WTC11 (cell line): ENCODE measurements at places on chromosomes 16 and 17.
A peak's percentile ranks its signal among the peaks of the same experiment; 100 is the strongest.

- peak; percentile 92 for DNase-seq
Measured at GRCh38 chr16:75647492-75648264, at the start of the genes KARS1 and TERF2IP. KARS1 (minus strand) TSS chr16:75647665; CDS start chr16:75647639, 26 bp downstream. TERF2IP (plus strand) TSS chr16:75647773; CDS start chr16:75647883, 110 bp downstream.

GRCh38 chr17:46814446-46814845 lies 4.0 kb downstream of the WNT3 start:
- DNase-seq, result peak; percentile 47

GRCh38 chr16:50670476-50670875 lies 10.6 kb downstream of the SNX20 start:
- DNase-seq, result no peak

DNA sequence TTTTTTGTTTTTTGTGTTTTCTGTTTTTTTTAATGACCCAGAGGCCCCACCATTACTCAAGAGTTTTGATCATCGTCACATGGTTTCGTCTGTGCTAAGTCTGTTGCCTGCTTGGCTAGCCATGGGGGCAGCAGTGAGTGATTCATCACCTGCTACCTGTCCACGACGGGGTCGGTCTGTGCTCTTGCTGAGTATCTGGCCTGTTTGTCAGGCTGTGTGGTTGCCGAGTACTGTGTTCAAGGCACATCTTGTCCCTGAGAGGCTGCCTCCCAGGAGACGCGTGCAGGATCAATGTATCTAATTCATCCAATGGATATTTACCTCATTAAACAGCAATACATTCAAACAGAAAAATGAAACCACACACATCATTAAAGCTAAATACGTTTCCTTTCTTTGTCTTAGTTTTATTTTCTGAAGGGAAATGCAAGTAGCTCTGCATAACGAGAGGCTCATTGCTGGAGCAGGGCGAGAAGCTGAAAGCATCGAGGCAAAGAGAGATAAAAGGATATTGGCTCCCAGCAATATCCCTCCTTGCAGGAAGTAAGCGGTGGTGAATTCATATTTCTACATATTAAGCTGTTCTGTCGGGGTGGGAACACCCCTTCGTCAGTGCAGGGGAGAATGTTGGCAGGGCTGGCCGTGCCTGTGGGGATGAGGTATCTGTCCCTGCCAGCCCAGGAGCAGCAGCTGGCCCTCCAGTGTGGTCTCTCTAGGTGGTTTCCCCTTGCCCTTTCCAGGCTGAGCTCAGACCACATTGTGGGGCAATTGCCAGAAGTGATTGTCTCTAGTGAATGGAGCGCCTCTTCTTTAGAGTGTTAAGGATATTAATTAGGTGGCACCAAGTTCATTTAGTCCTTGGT lies 166.2 kb upstream of the ASIC2 start:
- peak; percentile 31 for DNase-seq

DNA sequence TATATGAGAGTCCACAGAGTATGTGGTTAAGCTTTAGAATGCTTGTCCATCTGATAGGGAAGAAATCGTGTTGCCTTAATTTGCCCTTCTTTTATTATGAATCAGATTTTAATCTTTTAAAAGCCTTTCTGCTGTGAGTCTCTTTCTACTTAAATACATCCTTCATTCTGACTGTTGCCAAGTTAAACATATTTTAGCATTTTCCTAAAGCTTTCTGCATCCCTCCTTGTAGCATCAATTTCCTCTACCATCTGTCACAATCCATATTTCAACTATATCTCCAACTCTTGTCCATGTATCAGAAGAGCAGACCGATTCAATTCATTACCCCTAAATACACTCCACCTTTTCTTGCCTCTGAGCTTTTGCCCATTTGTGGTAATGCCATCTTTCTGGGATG lies 20.5 kb upstream of the FA2H start:
- no peak for DNase-seq

DNA sequence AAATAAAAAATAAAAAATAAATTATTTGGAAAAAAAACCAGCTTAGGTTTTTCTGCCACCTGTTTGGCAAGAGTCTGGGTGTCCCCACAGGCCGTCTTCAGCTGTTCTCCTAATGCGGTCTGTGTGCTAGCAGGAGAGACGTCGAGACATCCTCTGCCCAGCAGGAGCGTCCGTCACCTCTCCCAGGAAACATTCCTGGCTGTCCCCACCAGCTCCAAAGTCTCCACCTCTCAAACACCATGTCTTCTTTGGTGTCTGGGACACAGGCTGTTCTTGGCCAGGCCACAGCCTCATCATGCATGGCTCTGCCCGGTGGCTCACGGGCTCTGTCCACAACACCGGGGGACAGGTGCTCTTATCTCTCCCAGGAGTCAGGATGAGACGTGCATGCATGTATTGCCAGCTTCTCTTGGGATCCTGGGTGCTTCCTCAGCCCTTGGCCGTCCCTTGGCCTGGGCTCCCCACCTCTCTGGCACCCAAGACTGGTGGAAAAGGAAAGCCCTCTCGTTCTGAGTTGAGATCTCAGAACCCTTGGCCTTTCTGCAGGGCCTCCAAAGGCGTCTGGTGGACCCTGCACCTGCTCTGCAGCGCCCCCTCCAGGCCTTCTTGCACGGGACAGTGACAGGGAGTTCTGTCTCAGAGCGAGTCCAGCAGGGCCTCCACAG lies 84.9 kb upstream of the CBX4 start:
- peak; percentile 97 for DNase-seq

DNA sequence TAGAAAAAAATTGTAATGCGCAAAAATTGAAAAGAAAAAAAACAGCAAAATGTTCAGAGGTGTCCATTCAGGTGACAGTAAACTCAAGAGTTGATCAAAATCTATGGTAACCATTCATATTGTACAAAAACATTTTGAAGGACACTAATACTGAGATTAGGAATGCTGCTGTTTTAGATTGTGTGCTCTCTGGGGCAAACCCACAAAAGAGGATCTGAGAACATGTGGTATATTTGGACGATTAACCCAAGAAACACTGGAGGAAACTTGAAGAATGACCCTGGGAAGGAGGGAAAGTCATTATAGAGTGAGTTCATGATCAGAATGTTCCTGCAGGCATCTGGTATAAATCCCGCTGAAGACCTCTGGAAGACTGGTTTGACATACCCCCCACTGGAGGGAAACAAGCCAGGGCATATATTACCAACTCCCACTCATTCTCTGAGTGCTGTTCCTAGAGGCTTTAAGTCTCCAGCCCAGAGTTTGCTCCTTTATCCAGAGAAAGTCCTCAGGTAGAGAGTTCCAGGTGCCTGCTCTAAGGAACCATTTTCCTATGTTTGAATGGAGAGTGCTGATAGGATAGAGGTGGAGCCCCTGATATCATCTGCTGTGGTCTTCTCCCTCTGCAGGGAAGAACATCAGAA lies 1.2 kb downstream of the KRTAP4-2 start:
- no peak for DNase-seq

DNA sequence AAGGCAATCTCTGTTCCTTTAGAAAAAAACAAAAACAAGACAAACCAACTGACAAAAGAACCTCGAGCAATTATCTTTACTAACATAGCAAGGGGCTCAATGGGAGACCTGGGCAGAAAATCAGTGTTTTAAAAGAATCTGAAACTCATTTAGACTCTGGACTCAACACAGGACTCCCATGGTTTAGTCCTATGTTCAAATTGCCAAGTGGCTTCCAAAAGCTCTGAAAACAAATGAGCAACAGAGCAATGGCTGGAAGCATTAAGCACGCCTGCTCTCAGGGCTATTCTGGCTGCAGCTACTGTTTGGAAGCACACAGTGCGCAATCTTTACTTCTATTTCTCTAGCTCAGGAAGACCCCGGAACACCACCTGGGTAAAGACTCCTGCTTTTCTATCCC lies 162.0 kb downstream of the AATF start:
- no peak for DNase-seq

- no peak for DNase-seq
Measured at GRCh38 chr17:55585629-55586028, 74.4 kb upstream of the SMIM36 start.

DNA sequence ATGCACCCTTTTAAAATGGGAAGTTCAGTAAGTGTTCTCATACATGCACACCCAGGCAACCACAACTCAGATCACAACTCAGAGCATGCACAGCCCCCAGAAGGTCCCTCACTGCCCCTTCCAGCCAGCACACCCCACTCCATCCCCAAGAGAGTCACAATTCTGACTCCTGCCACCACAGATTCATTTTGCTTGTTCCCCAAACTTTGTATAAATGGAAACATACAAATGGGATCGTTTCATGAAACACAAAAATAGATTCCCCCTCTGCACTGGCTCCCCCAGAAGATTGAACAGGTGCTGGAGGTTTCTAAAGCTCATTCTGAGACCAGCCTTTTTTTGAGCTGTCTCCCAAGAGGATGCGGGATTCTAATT lies 3.3 kb upstream of the TNFRSF13B start:
- DNase-seq, result no peak

DNA sequence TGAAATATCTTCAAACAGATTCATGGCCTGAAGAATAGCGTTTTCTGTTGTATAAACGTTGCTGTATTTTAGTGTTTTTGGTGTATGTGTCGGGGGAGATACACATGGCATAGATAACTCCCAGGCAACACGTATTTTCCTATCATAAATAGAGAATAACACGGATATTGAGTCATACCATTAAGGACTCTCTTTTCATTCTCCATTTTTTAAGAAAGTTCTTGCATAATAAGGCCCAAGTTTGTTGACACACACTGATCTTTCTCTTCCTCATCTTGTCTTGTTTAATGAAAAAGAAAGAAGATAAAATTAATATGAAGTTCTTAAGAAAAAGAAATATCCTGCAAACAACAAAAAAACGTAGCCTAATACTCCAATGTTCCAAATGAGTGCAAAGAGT lies 13.4 kb downstream of the ABCA8 start:
- DNase-seq, result no peak

DNA sequence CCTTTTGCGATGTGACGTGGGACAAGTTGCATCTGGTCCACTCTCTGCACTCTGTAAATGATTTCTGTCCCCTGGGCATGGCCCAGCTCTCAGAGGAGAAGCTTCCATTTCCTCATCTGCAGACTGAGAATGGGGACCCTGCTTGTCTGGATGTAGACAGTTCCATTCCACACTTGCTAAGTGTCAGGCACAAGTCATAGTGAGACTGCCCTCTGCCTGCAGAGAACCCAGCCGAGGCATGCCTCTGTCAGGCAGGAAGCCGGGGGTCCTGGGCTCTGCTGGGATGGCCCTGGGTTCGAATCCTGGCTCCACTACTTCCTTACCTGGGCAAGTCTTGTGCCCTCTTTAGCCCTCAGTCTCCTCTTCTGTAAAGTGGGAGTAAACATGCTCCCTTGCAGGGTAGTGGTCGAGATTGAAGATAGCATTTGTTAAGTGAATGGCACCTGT lies 4.1 kb downstream of the MAP2K3 start:
- no peak for DNase-seq

DNA sequence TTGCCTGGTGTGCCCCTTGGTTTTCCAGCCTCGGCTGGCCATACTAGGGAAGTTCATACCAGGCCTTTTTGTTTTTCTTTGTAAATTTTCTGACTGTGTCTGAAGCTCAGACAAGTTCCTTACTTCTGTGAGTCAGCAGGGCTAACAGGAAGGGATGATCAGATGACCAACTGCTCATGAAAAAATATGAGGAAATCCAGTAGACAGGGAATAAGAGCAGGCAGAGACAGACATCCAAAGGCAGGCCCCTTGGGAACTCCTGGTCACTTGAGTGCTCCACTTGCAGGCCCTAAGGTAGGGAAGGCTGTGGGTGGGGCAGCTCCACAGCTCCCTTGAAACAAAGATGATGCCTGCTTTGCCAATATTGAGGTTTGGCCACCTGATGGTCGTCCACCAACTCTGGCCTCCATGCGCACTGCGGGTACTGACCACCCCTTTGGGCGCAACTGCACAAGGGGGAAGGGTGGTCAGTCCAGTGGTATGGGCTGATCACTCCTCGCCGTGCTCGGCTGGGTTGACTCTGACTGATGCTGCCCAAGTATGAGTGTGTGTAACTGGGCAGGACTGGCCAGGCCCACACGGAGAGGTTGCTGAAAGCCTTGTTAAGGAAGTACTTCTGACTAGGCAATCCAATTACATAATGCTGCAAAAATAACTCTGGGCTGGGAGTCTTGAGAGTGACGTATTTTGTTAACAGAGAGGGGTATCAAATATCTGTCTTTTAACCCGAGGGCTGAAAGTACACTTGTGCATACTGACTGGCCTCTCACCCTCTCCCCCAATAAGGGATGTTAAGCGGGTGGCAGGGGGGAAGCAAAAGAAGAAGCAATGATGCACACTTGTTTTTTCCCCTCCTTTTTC lies 20.8 kb upstream of the ZFHX3 start:
- no peak for DNase-seq

DNA sequence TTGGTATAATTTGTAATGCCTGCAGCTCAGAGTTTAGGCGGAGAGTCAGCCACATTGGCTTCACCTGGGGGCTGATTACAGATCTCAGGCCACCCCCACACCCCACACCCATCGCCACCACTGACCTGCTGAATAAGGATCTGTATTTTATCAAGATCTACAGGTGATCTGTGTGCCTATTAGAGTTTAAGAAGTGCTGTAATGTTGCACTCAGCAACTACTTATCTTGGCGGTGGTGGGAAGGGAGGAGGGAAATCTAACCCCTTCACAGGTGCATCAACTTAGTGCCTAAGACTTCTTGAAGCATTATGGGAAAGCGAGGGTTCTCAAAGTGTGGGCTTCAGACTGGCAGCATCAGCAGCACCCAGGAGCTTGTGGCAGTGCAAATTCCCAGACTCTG lies 17.5 kb upstream of the KRT20 start:
- DNase-seq, result no peak

DNA sequence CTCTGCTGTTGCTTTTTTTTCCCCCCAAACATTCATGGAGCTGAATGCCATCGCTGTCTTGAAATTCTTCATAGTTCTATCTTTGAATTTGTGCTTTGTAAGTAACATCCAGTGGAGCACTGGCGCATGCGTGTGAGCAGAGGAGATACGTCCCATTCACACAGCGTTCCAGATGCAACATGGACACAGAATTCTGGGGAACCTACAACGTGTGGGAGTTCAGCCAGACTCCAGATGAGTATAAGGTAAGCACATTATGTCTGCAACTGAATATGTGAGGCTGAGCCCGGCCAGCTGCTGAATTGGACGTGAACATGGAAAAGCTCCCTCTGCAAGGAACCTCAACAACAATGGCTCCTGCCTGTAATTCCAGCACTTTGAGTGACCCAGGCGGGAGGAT lies 4.3 kb upstream of the ATP1B2 start:
- no peak for DNase-seq

DNA sequence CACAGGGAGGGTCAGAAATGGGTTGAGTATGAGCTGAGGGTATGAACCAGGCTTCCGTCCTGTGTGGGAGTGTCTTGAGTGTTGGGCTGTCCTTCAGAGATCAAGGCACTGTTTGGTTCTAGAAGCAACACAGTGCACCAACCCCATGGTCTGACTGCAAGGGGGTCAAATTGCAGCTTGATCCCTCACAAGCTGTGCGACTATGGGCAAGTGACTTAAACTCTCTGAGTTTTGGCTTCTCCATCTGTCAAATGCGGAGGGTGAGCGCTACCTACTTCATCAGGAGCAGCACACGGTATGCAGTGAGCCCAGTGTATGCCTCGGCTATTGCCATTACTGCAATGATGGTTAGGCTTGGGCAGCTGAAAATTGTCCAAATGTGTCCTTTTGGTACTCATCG lies 21.0 kb downstream of the SEC14L5 start:
- no peak for DNase-seq
